Memory B cell (primary cell): ENCODE measurements at places on chromosomes 2 and 18.

GRCh38 chr2:29059624-29060023 lies 14.7 kb downstream of the PCARE start:
- no peak for DNase-seq
- H3K27ac ChIP-seq = no peak overlapping the region
- H3K36me3 ChIP-seq = no peaks in the 10 kb centered on the region
- no peaks in the 10 kb centered on the region for H3K4me1 ChIP-seq
- H3K4me3 ChIP-seq = no peak overlapping the region

- H3K4me3 ChIP-seq = no peak overlapping the region
- no peaks in the 10 kb centered on the region for H3K36me3 ChIP-seq
- DNase-seq = no peak
- H3K27ac ChIP-seq = no peak overlapping the region
- peaks cover 14% of the 10 kb centered on the region for H3K27me3 ChIP-seq
Measured at GRCh38 chr2:42421601-42422239, 60.7 kb upstream of the COX7A2L start.

GRCh38 chr2:145235312-145235711 lies 715.4 kb upstream of the ZEB2 start:
- H3K4me1 ChIP-seq = peaks cover 2% of the 10 kb centered on the region
- H3K4me3 ChIP-seq = no peak overlapping the region
- no peak overlapping the region for H3K27ac ChIP-seq
- H3K36me3 ChIP-seq = no peaks in the 10 kb centered on the region

DNA sequence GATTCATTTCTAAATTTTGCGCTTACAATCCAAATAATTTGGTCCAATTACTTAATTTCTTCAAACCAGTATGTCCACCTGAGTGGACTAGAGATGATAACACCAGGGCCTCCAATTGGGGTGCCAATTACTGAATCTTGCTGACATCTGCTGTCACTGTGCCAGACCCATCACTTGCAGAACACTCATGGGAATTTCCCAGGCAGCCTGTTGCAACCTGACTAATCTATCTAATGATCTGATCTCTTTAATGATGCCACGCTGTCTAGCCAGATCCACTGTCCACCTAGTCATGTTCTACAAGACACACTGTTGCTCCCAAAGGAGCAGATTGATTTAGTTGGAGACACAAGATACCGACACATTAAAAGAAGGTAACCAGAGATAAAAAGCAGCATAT lies 11.8 kb upstream of the LRP1B start:
- no peak overlapping the region for H3K27ac ChIP-seq
- H3K4me1 ChIP-seq = peaks cover 3% of the 10 kb centered on the region
- H3K4me3 ChIP-seq = no peak overlapping the region

DNA sequence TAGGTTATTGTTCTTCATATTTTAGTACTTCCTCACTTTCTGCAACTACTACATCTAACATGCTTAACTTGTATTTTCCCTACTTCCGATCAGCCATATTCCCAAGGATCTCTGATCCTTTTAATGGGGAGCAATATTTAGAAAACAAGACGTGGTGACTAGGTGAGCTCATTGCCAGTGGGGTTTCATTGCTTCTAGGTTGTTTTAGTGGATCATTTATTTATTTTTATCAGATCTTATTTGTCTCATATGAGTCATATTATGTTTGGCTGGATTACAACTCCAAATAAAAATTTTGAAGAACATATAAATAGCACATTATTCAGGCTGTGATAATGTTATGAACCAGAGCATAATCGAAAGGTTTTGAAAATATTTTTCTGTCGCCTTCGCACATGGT lies 480.9 kb upstream of the TMEFF2 start:
- DNase-seq = no peak
- no peak overlapping the region for H3K27ac ChIP-seq
- no peak overlapping the region for H3K4me3 ChIP-seq
- no peaks in the 10 kb centered on the region for H3K4me1 ChIP-seq
- H3K27me3 ChIP-seq = no peaks in the 10 kb centered on the region

- no peak overlapping the region for H3K27ac ChIP-seq
- peaks cover 6% of the 10 kb centered on the region for H3K4me1 ChIP-seq
- peaks cover 45% of the 10 kb centered on the region for H3K36me3 ChIP-seq
- DNase-seq = no peak
Measured at GRCh38 chr18:79736846-79737245, 57.2 kb downstream of the CTDP1 start.

DNA sequence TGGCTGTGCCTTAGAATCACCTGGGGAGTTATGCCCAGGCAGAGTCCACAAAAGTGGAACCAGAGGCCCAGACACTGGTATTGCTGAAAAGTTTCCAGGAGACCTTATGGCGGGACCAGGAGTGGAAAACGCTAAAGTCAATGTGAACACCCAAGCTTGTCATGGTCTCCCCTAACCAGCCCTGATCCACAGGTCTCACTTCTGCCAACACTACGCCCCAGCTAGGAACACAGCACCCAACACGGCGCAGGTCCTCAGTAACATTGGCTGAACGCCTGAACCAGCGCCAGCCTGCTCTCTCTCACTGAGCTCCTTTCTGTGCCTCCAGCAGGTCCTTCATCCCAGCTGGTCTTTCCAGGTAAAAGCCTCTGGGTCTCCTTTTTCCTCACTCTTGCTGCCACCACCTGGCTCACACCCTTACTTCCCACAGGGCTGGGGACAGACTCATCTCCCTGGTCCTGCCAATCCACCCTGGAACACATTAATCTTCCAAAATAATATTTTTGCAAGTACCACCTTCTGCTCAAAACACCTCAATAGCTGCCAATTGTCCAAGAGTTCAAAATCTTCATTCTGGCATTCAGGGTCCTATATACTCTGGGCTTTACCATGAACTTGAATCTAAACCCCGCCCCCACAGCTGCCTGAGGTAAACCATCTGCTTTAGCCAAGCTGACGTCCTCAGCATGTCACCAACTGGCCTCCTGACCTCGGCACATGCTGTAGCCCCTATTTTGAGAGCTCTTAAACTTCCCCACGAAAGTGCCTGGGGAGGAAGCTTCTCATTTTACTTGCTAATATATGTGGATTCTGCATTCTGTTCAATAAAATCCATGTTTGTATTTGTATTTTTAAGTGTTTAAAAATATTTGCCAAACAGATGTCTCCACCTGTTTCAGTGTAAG lies 34.6 kb downstream of the ADCY3 start:
- peaks cover 45% of the 10 kb centered on the region for H3K4me1 ChIP-seq
- H3K27me3 ChIP-seq = no peaks in the 10 kb centered on the region
- H3K36me3 ChIP-seq = peaks cover 2% of the 10 kb centered on the region
- H3K27ac ChIP-seq = peak overlapping the region; percentile 99

GRCh38 chr2:98027538-98027937 lies 31.8 kb upstream of the TMEM131 start:
- DNase-seq = peak; percentile 57
- H3K36me3 ChIP-seq = no peaks in the 10 kb centered on the region
- peaks cover 34% of the 10 kb centered on the region for H3K4me1 ChIP-seq
- peak overlapping the region; percentile 77 for H3K4me3 ChIP-seq
- no peaks in the 10 kb centered on the region for H3K27me3 ChIP-seq

GRCh38 chr2:3478846-3479385 lies 40.4 kb downstream of the ADI1 start:
- H3K27me3 ChIP-seq = no peaks in the 10 kb centered on the region
- H3K27ac ChIP-seq = no peak overlapping the region
- H3K4me1 ChIP-seq = peaks cover 7% of the 10 kb centered on the region
- DNase-seq = no peak
- no peak overlapping the region for H3K4me3 ChIP-seq
- peaks cover 17% of the 10 kb centered on the region for H3K36me3 ChIP-seq

- H3K4me1 ChIP-seq = peaks cover 26% of the 10 kb centered on the region
- peaks cover 4% of the 10 kb centered on the region for H3K27me3 ChIP-seq
- no peaks in the 10 kb centered on the region for H3K36me3 ChIP-seq
- H3K27ac ChIP-seq = peak overlapping the region; percentile 95
- H3K4me3 ChIP-seq = peak overlapping the region; percentile 94
Measured at GRCh38 chr2:118013221-118013723, 598 bp downstream of the CCDC93 start.

GRCh38 chr2:67883316-67884087 lies 179.3 kb downstream of the C1D start:
- no peak for DNase-seq
- no peaks in the 10 kb centered on the region for H3K4me1 ChIP-seq
- H3K36me3 ChIP-seq = no peaks in the 10 kb centered on the region

GRCh38 chr2:197477797-197478196 lies 21.8 kb downstream of the HSPD1 start:
- no peaks in the 10 kb centered on the region for H3K27me3 ChIP-seq
- no peak for DNase-seq
- no peak overlapping the region for H3K4me3 ChIP-seq
- no peaks in the 10 kb centered on the region for H3K4me1 ChIP-seq

- no peak overlapping the region for H3K27ac ChIP-seq
- no peak for DNase-seq
- H3K36me3 ChIP-seq = peaks cover 3% of the 10 kb centered on the region
- peaks cover 6% of the 10 kb centered on the region for H3K27me3 ChIP-seq
- no peak overlapping the region for H3K4me3 ChIP-seq
Measured at GRCh38 chr18:22826726-22827125, 106.4 kb upstream of the RBBP8 start.

GRCh38 chr2:46909771-46910419 lies 5.7 kb downstream of the MCFD2 start:
- H3K27me3 ChIP-seq = no peaks in the 10 kb centered on the region
- H3K4me1 ChIP-seq = peaks cover 22% of the 10 kb centered on the region
- no peak for DNase-seq
- H3K4me3 ChIP-seq = no peak overlapping the region
- peaks cover 37% of the 10 kb centered on the region for H3K36me3 ChIP-seq

DNA sequence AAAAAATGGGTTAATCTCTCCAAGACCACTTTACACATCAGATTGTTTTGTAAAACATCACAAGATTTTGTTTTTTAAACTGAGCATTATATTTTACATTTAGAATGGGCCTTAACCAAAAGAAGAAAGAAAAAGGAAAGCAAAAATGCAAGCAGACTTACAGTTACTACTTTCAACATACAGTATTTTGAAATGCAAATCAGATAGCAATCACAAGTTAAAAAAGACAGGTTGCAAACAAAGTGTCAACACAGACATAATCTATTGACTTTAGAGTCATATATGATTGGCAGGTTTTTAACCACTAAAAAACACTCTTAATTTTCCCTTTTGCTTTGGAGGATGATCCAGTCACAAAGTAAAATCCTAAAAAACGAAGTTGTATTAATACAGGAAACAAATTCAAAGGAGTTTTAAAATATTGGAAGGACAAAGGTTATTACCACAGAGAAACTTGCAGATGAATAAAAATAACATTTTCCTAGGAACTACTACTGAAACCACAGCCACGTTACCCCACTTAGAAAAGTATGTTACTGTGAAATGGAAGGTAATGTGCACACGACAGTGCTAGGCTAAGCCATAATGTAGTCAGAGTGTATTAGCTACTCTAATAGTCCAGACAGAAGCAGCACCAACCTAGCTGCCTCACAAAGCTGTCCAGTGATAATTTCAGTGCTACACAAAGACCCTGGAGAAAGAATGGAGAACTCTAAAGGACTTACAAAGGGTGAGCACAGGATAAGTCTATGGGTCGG lies 22.9 kb downstream of the DARS1 start:
- H3K36me3 ChIP-seq = peaks cover 7% of the 10 kb centered on the region
- peak overlapping the region; percentile 12 for H3K4me3 ChIP-seq
- H3K27me3 ChIP-seq = no peaks in the 10 kb centered on the region
- peaks cover 24% of the 10 kb centered on the region for H3K4me1 ChIP-seq
- peak overlapping the region; percentile 70 for H3K27ac ChIP-seq

DNA sequence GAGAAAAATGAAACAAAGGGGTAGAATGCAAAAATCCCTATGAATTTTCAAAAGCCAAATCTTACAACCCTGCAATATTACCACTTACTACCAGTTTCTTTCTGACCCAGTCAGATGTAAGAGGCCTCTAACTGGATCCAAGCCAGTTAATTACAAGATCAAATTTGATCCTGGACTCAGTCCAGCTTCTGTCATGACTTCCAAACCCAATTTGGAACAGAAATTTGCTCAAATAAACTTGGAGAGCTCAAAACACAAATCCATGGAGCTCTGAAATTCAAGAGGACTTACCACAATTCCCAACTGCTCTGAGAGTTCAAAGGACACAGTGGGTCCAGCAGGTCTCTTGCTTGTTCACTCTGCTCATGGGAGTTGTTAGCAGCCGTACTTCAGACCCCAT lies 1271.7 kb upstream of the SLC39A10 start:
- H3K4me3 ChIP-seq = no peak overlapping the region
- H3K27me3 ChIP-seq = no peaks in the 10 kb centered on the region
- no peak overlapping the region for H3K27ac ChIP-seq
- DNase-seq = no peak
- H3K4me1 ChIP-seq = no peaks in the 10 kb centered on the region

GRCh38 chr2:20707601-20708000 lies 40.7 kb downstream of the GDF7 start:
- H3K4me3 ChIP-seq = no peak overlapping the region
- peaks cover 17% of the 10 kb centered on the region for H3K4me1 ChIP-seq
- peaks cover 27% of the 10 kb centered on the region for H3K36me3 ChIP-seq
- H3K27me3 ChIP-seq = no peaks in the 10 kb centered on the region
- DNase-seq = no peak

- H3K4me1 ChIP-seq = no peaks in the 10 kb centered on the region
- no peak for DNase-seq
- peaks cover 5% of the 10 kb centered on the region for H3K27me3 ChIP-seq
- H3K4me3 ChIP-seq = no peak overlapping the region
Measured at GRCh38 chr18:13237641-13238040, 19.1 kb downstream of the LDLRAD4 start.

DNA sequence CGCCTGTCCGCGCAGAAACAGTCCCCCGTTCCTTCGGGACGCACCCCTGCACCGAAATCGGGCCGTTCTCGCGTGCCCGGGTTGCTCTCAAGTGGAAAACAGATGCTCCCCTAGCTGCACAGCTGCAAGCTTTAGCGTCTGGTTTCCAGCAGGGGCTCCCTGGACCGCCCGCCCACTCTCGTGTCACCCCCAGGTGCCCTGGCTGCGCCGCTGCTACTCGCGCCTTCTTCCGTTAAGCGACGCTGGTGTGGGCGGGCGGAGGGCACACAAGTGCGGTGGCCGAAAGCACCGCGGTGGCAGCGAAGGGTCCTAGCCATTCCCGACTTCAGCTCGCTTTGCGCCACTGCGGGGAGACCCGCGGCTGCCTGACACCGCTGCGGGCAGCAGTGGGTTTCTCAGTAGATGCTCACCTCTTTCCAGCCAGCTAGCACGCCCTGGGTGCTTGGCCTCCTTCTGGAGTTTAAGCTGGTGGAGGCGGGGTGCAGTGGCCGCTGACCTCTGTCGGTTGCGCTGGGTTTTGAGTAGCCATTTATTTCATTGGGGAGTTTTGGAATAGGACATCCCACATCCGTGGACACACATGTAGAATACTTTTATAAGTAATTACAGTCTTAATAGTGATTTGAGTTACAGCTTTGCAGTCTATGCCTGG lies 806 bp downstream of the ZNF407 start:
- peak overlapping the region; percentile 98 for H3K4me3 ChIP-seq
- H3K36me3 ChIP-seq = peaks cover 5% of the 10 kb centered on the region
- DNase-seq = peak; percentile 64
- H3K4me1 ChIP-seq = peaks cover 46% of the 10 kb centered on the region

- no peak overlapping the region for H3K27ac ChIP-seq
- no peaks in the 10 kb centered on the region for H3K27me3 ChIP-seq
- H3K4me3 ChIP-seq = no peak overlapping the region
- H3K36me3 ChIP-seq = no peaks in the 10 kb centered on the region
Measured at GRCh38 chr18:21980744-21981143, 188.6 kb upstream of the GATA6 start.
